ENCODE measurements at places on chromosomes 6 and 20.

- no peak for DNase-seq
Observed at GRCh38 chr6:28553986-28554881, 28.6 kb downstream of the GPX5 start.

GRCh38 chr20:57383447-57384347, 7.5 kb upstream of the RBM38 start:
- no peak for DNase-seq

GRCh38 chr6:139776041-139776440, 401.6 kb upstream of the CITED2 start:
- no peak for DNase-seq

GRCh38 chr6:155472886-155473285, 17.2 kb upstream of the NOX3 start:
- DNase-seq, result no peak

- no peak for DNase-seq
Observed at GRCh38 chr6:108922499-108922898, 74.3 kb downstream of the ARMC2 start.

Data from AML-193 (cell line).